ENCODE measurements at places on chromosomes 3 and 15. TPM values are rescaled to one million over a fixed set of nuclear protein-coding genes. Genes with fewer than 3 reads are reported as not detected.

Gene WDR49
- total RNA-seq, result not detected

Gene PP2D1
- not detected for total RNA-seq

Gene ACP3
- 0.10 TPM for total RNA-seq

Gene ZNF774
- total RNA-seq, result 0.85 TPM

Gene NRG4
- 0.47 TPM for total RNA-seq

Gene GPR156
- 0.24 TPM for total RNA-seq

Gene BCL2A1
- 10.3 TPM for total RNA-seq

Gene BCHE
- total RNA-seq, result 1.0 TPM

Gene LRRC31
- not detected for total RNA-seq

Gene SEMA5B
- total RNA-seq, result 0.32 TPM

Gene ALS2CL
- total RNA-seq, result 7.8 TPM

Gene TMOD2
- total RNA-seq, result 2.0 TPM

Gene B4GALT4
- 126 TPM for total RNA-seq

Gene PTH1R
- total RNA-seq, result 1.1 TPM

Gene CATSPER2
- 0.69 TPM for total RNA-seq

Gene SHQ1
- 18.3 TPM for total RNA-seq

Gene CHL1
- not detected for total RNA-seq

Gene FAM219B
- 36.7 TPM for total RNA-seq

Gene CFAP92
- total RNA-seq, result not detected

Gene ACKR2
- not detected for total RNA-seq

Gene PCLAF
- 177 TPM for total RNA-seq

Gene PRKCI
- 12.1 TPM for total RNA-seq

Gene HIGD1A
- total RNA-seq, result 74.1 TPM

Gene CRTAP
- 293 TPM for total RNA-seq

Gene SLC2A2
- not detected for total RNA-seq

Gene ZBED2
- 0.20 TPM for total RNA-seq

Gene RTP4
- not detected for total RNA-seq

Gene P2RY1
- total RNA-seq, result 0.56 TPM

Gene GABRA5
- 104 TPM for total RNA-seq

Gene OR5K2
- not detected for total RNA-seq

Gene SLC51A
- total RNA-seq, result not detected

Gene CIDEC
- total RNA-seq, result 88.8 TPM

Gene MESP2
- total RNA-seq, result 0.24 TPM

Gene APBA2
- total RNA-seq, result 18.8 TPM

Gene TERC
- not detected for total RNA-seq

Gene ALPK3
- total RNA-seq, result 0.10 TPM
